ENCODE measurements at places on chromosomes 11 and 22.

- no peak for DNase-seq
These were observed 86.1 kb downstream of the GRIA4 start for GRCh38 chr11:105696000-105696399.

GRCh38 chr11:75149766-75150465 is 991 bp upstream of the SLCO2B1 start:
- no peak for DNase-seq

GRCh38 chr11:33390944-33391892 is 134.0 kb downstream of the HIPK3 start:
- no peak for DNase-seq

GRCh38 chr11:92929653-92930052 is 39.8 kb upstream of the MTNR1B start:
- DNase-seq: no peak

- no peak for DNase-seq
These were observed 940 bp upstream of the C11orf91 start for GRCh38 chr11:33701302-33702230.

DNA sequence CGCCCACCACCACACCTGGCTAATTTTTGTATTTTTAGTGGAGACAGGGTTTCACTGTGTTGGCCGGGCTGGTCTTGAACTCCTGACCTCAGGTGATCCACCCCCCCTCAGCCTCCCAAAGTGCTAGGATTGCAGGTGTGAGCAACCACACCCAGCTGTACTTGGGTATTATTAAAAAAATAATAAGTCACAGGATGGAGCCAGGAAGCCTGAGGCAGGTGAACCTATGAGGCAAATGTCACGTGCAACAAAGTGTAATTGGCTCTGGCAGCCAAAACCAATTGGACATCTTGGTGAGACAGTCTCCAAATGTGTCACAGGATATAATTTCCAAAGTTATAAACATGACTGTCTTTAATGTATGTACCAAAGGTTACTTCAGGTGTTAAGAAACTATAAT is 24.0 kb upstream of the MALAT1 start:
- no peak for DNase-seq

- DNase-seq: no peak
These were observed 144.6 kb downstream of the SNX19 start for GRCh38 chr11:130771708-130772107.

DNA sequence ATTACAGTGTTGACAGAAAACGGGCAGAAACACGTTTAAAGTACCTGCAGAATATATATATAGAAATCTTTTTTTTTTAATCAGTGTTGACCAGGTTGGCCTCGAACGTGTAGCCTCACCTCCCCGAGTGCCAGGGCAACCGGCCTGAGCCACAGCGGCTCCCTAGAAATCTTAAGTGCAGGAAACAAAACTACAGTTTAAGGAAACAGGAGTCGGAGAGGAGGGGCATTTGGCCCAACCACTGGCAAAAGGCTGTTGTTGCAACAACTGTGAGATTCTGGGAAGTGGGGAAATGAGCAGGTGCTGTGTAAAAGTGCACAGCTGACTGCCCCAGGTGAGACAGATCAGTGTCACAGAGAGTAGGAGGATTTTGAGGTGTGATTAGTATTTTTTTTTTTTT is 3.7 kb downstream of the YWHAH start:
- DNase-seq: no peak

- DNase-seq: no peak
These were observed 17.0 kb upstream of the NECTIN1 start for GRCh38 chr11:119745776-119746535.

- no peak for DNase-seq
These were observed 46.8 kb downstream of the PLAAT5 start for GRCh38 chr11:63444160-63444559.

- no peak for DNase-seq
These were observed 146.4 kb upstream of the POU2AF2 start for GRCh38 chr11:111099028-111099713.
